Kidney epithelial cell (primary cell): ENCODE measurements at places on chromosomes 1 and 21.

GRCh38 chr1:245154429-245155271 is at the start of gene KIF26B:
Gene KIF26B, plus strand, starts transcription at chr1:245154985. Its CDS starts 440 bp downstream, at chr1:245155425.
- DNase-seq: no peak

GRCh38 chr1:161915051-161915503 is 108.6 kb downstream of the OLFML2B start:
- DNase-seq: no peak

GRCh38 chr1:71786218-71786617 is 496.1 kb downstream of the NEGR1 start:
- no peak for DNase-seq

DNA sequence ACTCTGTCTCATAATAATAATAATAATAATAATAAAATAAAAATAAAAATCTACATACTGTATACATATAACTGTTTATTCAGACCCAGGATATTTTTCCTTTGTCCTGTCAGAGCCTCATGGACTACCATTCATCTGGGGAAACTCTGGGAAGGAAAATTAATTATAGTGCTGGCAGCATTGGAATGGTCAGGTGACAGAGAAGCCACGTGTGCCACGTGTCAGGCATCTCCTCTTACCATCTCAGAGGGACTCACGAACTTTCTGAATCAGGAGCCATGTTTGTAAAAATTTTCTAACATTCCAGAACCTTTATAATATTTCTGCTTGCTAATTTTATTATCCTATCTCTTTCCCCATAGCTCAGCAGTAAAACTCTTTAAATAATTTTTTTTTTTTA is 97.8 kb upstream of the HNRNPU start:
- DNase-seq: no peak

GRCh38 chr1:25246600-25247023 is 642 bp downstream of the RSRP1 start:
- DNase-seq: no peak
